ENCODE measurements at places on chromosomes 7 and 10.

DNA sequence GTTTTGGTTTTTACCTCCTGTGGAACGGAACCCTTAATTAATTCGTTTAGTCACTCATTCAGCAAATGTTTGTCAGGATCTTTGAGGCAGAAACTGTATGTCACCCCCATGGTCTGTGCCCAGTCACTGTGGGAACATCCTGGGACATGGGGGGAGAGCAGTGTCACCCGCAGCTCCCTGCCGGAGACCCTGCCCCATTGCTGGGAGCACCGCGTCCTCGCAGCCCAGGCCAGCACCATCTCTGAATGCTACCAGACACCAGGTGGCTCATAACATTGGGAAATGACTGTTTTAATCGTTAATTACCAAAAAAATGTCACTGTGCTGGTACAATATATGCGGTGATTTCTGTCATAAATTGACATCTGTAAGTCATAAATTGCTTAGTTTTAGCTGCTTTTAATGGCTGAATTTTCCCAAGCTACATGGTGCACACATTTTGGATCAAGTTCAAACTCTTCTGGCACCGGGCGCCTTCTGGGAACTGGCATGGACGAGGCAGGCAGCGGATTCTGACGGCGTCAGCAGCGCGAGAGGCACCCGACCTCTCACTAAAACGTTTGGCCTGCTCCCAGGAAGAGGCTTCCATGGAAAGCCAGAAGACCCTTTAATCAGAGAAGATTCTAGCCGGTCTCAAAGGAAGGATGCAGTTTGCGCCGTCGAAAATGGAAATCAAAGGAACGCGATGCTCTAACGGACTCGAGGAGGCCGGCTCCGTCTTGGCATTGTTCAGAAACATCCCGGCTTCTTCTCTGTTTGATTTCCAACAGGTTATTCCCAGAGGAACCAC, 184.2 kb downstream of the ADARB2 start:
- no peak for DNase-seq

- DNase-seq, result no peak
Observed at GRCh38 chr7:87146740-87147386, 5.4 kb upstream of the DMTF1 start.

DNA sequence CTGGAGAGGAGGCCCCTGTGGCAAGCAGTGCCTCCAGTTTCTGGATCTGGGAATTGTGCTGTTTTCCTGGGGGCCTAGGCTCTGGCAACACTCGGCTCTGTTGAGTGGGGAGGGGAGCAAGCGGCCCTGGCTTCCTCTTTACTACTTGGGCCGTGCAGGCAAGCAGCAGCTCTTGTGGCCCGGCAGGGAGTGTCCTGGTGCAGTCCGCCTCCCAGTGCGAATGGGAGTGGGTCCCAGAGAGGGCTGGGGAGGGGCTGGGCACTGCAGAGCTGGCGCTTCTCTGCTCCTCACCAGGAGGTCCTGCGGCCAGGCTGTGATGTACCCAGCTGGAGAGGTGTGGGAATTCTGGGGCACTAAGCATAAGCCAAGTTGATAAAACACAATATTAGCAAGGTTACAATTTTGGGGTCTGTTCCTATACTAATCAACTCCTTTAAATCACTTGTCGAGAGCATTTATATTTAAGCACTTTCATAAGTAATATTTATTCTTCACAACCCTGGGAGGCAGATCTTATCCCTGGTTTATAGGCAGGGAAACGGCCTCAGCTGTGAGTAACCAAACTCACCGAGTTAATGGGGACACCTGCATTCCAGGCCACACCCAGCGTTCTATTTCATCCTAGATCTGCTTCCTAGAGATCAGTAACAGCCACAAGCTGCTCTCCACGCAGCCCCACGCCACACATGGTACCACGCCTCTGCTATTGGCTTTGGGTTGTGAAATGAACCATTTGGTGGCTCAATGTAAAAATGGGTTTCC, 183.4 kb upstream of the PLXNA4 start:
- no peak for DNase-seq

- no peak for DNase-seq
Observed at GRCh38 chr7:54847921-54848320, 88.9 kb upstream of the SEC61G start.

GRCh38 chr7:157980774-157981173, 606.8 kb downstream of the PTPRN2 start:
- no peak for DNase-seq

GRCh38 chr10:14821635-14822375, 16.0 kb downstream of the CDNF start:
- no peak for DNase-seq

DNA sequence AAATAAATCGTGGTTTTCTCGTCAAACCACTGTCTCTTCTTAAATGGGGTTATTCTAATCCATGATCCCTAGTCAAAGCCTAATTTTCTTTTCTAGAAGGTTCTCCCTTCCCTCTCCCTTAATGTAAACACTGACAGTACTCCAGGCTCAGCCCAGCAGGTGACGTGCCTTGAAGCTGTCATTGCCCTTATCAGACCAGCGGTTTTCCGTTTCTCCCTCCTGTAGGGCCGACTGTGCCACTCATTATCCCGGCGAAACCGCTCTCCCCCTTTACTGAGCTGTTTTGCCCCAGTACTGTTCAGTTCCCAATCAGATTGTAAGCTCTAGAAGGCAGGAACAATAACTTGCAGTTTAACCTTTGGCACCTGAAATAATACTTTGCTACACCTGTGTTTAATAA, 153.5 kb upstream of the RHEB start:
- no peak for DNase-seq

- no peak for DNase-seq
Observed at GRCh38 chr7:50752422-50752821, 30.3 kb downstream of the GRB10 start.

GRCh38 chr10:11588873-11589574, 22.4 kb downstream of the USP6NL start:
- DNase-seq, result no peak
